ENCODE measurements at places on chromosomes 4 and X.

DNA sequence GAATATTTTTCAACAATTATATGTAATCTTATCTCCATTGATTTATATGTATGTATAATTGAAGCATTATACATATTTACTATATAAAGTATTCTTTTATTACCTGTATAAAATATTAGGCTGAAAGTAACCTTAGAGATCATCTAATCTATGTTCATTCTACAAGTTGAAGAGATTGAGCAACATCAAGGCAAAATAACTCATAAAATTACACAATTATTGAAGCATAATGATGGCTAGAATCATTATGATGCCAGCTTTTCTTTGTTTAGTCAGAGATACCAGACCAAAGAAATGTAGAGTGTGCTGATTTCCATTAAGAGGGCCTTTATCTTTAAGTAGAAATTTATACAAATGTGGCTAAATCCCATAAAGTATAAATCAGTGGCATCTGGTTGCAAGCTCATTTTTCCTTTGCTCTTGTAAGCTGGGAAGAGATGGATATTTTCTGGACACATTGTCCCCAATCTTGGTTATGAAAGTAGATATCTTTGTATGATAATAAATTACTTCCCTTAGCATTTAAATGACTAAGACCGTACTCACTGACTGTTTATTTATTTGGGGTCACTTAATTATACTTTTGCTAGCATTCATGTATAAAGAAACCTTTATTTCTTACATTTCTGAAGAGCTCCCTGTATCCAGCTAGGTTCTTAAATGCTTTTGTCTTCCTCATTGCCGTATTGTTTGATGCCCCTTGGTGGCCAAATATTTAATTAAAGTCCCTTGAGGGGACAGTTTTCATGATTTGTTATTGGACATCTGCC lies 339.8 kb downstream of the PCDH7 start:
- DNase-seq: no peak
- H3K27ac ChIP-seq: no peak overlapping the region
- no peaks in the 10 kb centered on the region for H3K36me3 ChIP-seq

- H3K4me3 ChIP-seq: no peak overlapping the region
- no peaks in the 10 kb centered on the region for H3K4me1 ChIP-seq
- H3K27ac ChIP-seq: no peak overlapping the region
- no peak for DNase-seq
Measured at GRCh38 chr4:56080384-56080783, 131.6 kb downstream of the CEP135 start.

DNA sequence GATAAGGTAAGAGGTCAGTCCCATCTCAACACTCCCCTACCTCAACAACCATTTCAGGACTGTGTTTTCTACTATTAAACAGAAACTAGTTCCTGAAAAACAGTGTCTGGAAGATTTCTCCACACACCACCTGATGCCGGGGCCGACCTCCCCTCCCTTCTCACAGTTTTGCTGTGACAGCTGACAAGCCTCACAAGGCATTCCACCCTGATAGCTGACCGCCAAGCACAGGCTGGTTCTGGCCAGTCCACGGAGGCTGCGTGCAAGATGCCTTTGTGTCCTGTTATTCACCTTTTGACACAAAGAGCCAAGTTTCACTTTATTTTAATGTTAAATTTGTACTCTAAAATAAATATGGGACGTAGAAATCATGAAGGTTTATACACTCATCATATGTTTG lies 758.6 kb downstream of the PDHA2 start:
- no peak for DNase-seq
- H3K27me3 ChIP-seq: no peaks in the 10 kb centered on the region
- H3K4me3 ChIP-seq: no peak overlapping the region
- no peaks in the 10 kb centered on the region for H3K4me1 ChIP-seq
- no peak overlapping the region for H3K27ac ChIP-seq

DNA sequence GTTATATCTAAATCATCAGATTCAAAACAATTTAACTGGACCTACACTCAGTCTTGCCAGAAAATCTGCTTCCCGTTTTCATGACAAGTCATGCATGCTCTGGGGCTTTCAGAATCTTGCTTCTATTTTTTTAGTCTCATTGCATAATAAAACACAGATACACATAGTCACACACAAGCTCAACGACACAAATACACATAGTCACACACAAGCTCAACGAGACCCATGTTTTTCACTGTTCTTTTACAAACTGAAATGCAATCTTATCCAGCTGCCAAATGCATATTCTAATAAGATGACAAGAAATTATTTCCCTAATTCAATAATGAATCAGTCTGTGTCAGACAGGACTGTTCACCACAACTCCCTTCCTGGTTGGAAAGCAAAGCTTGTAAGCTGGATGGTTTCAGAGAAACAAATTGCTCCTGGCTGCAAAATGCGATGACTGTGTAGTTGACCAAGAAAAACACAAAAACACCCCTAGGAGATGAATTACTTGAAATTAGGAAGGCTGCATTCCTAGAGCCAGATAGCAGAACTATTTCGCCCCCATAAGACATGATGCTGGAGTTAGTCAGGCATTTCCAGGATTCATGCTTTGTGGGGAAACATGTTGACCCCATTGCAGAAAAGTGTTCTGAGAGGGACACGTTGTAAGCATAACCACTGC lies 208.7 kb downstream of the CHIC2 start:
- no peak overlapping the region for H3K4me3 ChIP-seq
- no peaks in the 10 kb centered on the region for H3K36me3 ChIP-seq
- no peaks in the 10 kb centered on the region for H3K4me1 ChIP-seq

- no peaks in the 10 kb centered on the region for H3K4me1 ChIP-seq
- DNase-seq: no peak
- H3K27ac ChIP-seq: no peak overlapping the region
- no peaks in the 10 kb centered on the region for H3K27me3 ChIP-seq
- no peak overlapping the region for H3K4me3 ChIP-seq
- H3K36me3 ChIP-seq: no peaks in the 10 kb centered on the region
Measured at GRCh38 chr4:179248821-179249220, 1806.6 kb upstream of the AGA start.

GRCh38 chr4:167233685-167234315 lies 494 bp downstream of the SPOCK3 start:
- no peak for DNase-seq
- H3K27ac ChIP-seq: no peak overlapping the region
- peaks cover 11% of the 10 kb centered on the region for H3K4me1 ChIP-seq
- no peaks in the 10 kb centered on the region for H3K36me3 ChIP-seq
- H3K27me3 ChIP-seq: peaks cover 31% of the 10 kb centered on the region

DNA sequence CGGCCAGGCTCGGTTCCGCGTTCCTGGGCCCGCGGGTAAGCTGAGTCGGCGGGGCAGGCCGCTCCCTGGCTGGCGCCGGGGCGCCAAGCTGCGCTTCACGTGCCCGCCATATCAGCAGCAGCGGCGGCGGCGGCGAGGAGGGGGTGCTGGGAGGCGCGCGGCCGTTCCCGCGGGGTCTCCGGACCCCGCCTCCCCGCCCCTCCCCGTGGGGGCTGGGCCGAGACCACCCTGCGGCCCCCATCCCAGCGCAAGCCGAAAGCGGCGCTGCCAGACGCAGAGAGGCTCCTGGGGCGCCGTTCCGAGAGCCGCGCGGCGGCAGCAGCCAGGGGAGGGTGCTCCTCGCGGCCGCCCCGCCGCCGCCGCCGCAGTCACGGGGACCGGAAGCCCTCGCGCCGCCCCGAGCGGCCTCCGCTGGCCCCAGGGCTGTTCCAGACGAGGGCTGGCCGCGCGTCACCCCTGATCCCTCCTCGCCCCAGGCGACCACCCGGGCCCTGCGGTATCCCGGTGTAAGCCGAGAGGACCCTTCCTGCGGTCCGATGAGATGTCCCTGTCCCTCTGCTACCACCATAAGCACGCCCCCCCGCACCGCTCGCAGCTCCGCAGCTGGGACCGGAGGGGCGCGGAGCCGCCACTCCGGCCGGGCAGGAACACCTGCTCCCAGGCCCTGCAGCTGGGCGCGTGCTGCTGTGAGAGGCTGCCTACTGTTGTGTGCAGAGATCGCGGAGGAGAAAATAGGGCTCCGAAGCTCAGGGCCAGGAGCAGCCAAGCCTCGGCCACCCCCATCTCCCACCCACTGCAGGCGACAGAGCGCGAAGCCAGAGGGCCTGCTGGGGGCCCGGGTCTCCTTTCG lies 7.5 kb upstream of the BCOR start:
- DNase-seq: peak; percentile 31
- peak overlapping the region; percentile 65 for H3K27ac ChIP-seq

GRCh38 chrX:53674581-53674980 lies 11.9 kb downstream of the HUWE1 start:
- peaks cover 56% of the 10 kb centered on the region for H3K36me3 ChIP-seq
- DNase-seq: no peak
- H3K4me3 ChIP-seq: no peak overlapping the region
- H3K4me1 ChIP-seq: peaks cover 19% of the 10 kb centered on the region
- no peak overlapping the region for H3K27ac ChIP-seq
- no peaks in the 10 kb centered on the region for H3K27me3 ChIP-seq

All from activated T-helper 2 cell treated with anti-CD3 and anti-CD28 coated beads, Interferon-gamma antibody, Interleukin-2, Interleukin-4, amounts not matched to agents 10 μg/mL and 5 μg/mL and 100 μg/mL, durations not matched to agents 14 hours and 24 hours and 36 hours (primary cell).